ENCODE measurements at places on chromosomes 6 and 20. TPM values are rescaled to one million over a fixed set of nuclear protein-coding genes. Genes with fewer than 3 reads are reported as not detected.

DNA sequence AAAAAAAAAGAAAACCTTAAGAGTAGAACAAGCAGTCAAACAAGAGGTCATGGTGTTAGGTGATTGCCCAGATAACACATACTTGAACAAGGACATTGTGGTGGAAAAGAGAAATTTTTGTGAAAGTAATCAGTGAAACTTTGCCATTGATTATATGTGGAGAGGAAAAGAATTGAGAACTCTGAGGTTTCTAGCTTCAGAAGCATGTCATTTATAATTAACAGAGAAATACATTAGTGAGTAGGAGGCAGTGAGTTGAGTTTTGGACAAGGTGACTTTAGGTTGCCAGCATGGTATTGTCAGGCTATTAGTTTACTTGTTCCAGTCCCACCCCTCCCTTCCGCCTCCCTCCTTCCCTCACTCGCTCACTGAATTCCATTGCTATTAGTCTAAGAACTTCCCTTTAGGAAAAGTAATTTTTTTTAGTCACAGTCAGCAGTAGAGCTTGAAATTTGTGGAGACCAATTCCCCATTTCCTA is 17.2 kb downstream of the TAB2 start:
- no peak for DNase-seq

DNA sequence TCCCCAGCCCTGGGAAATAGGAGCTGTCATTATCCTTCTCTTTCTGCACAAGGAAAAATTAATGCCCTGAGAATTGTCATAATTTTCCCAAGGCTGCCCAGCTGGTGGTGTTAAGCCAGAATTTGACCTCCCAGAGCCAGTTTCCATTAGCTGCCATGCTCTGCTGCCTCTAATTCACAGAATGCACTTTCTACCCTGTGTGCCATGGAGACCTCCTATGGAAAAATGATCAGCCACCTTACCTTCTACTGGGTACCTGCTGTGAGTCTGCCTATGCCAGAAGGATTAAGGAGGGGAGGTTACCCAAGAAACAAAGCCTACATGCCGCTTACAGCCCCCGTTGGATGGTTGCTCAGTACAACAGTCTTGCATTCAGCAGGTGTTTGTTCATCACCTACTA is 29.1 kb downstream of the POFUT1 start:
- DNase-seq, result no peak

DNA sequence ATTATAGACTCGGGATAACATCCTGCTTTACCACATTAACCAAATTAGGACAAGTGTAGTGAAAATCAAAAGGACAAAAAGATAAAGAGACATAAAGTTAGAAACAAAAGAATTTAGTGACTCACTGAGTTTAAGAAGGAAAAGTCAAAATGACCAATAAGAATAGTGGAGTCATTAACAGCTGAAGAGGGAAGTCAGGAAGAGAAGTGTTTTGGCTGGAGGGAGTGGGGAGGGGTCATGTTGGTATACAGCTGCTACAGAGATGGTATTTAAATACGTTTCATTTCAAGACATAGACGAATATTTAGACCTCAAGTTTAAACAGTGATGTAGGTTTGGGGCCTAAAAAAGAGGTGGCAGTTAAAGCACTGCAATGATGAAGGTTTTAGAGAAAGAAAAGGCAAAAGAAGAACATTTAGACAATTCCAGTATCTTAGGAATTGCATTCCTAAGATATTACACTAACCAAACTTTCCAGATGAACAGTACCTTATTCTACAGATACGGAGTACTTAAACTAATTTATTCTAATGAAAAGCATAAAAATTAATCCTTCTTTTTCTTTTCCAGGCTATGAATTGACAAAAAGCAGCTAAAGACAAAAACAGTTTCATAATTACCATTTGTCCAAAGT is 10.6 kb downstream of the FKBP5 start:
- DNase-seq, result no peak

LST1 gene
- 6.5 TPM for total RNA-seq

SMLR1 gene
- not detected for total RNA-seq

Measured in left ventricle myocardium inferior (tissue), 1 donor.